ENCODE measurements at places on chromosomes 2 and 18.

DNA sequence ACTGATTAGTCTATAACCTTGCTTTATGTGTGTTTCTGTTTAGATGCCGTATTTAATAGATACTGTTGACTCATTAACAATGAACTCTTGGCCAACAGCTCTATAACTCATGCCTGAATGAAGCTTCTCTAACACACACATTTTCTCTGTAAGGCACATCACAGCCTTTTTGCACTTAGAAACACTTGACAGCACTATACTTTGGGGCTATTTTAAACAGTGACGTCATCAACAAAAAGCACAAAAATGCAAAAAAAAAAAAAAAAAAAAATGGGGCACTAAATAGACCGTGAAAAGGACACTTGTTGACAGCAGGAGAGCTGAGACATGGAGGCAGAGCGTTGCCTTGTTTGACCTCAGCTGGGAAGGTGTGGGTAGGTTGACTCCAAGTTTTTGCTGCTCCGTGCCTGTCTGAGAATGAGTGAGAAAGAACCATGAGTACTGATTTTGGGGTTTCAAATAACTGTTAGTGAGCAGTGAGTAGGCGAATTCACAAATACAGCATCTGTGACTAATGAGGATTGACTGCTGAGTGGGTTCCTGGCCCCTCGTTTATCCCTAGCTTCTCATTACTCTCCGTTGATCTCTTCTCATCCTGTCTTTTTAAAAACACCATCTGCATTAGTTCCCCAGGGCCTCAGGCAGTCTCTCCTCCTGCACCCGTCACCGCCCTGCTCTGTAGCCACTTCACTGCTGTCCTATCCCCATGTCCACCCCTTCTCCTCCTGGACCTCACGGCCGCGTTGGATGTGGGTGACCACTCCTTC is 24.4 kb downstream of the SPP2 start:
- no peak overlapping the region for H3K27ac ChIP-seq
- peaks cover 26% of the 10 kb centered on the region for H3K4me1 ChIP-seq
- no peaks in the 10 kb centered on the region for H3K36me3 ChIP-seq
- peak overlapping the region; percentile 3 for H3K4me3 ChIP-seq
- no peak for DNase-seq

- no peak overlapping the region for H3K4me3 ChIP-seq
- H3K27me3 ChIP-seq, result peaks cover 3% of the 10 kb centered on the region
- no peak overlapping the region for H3K27ac ChIP-seq
- H3K36me3 ChIP-seq, result no peaks in the 10 kb centered on the region
- no peaks in the 10 kb centered on the region for H3K4me1 ChIP-seq
- DNase-seq, result no peak
Observed at GRCh38 chr2:225841314-225841713, 441.8 kb downstream of the NYAP2 start.

DNA sequence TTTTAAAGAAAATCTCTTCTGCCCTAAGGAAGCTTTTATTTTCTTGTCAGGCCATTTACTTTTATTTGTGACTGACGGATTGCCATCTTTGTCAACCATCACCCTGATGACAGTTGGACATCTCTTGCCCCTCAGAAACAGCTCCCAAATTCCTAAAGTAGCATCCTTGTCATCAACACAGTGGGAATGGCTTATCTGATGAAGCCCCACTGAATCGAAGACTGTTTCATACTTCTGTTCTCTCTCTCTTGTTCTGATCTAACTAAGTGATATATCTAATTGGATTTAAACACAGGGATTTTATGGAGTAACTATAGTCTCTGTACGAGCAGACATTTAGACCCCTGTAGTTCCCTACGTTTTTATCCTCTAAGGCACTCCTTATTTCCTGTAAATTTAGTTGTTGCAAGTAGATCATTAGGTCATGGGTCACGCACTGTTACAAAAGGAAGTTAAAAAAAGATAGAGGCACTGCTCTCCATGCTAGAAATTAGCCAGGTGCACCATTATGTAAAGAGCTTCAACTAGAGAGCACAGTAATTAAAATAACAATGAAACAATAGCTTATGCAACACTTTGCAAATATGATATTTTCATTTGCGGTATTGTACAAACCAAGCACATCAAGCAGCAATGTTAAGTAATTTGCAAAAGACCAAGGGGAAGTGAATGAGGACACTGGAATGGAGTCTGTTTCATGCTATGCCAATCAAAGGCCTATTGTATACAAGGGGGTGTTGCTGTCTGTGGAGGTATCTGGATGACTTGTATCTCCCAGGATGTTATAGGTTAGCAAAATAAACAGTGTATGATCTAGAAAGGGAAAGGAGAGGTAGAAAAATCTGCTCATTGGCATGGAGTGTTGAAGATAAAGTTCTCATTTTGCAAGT is 284.7 kb downstream of the LRRTM1 start:
- DNase-seq, result no peak
- no peak overlapping the region for H3K27ac ChIP-seq
- H3K4me3 ChIP-seq, result no peak overlapping the region
- H3K36me3 ChIP-seq, result no peaks in the 10 kb centered on the region

DNA sequence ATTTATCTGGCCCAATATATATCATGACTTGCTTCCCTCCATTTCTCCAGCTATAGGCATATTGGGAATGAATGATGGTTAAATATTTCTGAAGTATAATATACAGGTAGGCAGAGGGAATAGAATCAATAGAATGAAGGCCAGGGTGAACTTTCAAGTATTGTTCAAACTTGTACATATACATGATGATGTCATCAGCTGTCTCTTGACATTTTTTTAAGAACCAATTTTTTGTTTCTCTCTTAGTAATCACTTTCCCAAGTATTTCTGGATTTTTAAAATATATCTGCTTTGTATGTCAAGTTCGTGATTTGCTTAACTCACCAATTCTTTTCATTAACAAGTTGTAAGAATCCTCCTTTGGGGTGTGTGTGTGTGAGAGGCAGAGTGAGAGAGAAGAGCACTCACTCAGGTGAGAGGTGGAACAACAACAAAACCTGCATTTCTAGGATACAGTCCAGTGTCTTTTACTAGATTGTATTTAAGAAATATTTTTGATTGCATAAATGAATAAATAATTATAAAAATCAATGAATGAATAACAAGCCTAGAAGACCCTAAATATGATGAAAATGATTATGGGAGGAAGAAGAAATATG is 1239.1 kb downstream of the LRP1B start:
- no peaks in the 10 kb centered on the region for H3K36me3 ChIP-seq
- no peak for DNase-seq
- H3K27ac ChIP-seq, result no peak overlapping the region
- H3K4me1 ChIP-seq, result no peaks in the 10 kb centered on the region
- no peak overlapping the region for H3K4me3 ChIP-seq

DNA sequence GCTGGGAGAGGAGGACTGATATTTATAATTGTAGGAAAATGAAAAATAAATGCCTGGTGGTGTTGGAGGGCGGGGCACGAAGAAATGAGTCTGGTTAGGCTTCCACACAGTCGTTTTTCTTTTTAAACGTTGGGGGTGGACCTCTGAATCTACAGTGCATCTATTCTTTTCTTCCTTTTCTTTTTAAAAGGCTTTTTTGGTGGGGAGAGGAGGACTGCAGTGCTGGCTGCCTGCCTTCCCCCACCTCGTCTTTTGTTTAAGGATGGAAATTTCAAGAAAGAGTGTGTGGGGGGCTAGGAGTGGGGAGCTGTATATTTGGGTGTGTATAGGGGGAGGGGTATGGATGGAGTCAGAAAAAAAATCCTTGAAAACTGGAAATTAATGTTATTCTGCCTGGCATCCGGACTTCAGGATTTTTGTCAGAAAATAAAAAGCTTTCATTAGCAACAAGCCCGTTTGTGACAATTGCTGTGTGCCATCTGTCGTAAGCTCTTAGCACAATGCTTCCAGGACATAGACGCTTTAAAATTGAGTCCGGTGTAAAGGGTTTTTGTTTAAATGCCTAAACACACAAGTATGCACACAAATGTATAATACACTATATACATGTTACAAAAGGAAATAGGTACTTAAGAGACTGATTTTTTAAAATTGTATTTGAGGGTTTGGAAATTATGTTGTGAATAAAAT is 1.1 kb downstream of the MAP2 start:
- peaks cover 31% of the 10 kb centered on the region for H3K4me1 ChIP-seq
- no peaks in the 10 kb centered on the region for H3K36me3 ChIP-seq
- H3K4me3 ChIP-seq, result peak overlapping the region; percentile 91
- DNase-seq, result no peak
- no peak overlapping the region for H3K27ac ChIP-seq
- peaks cover 29% of the 10 kb centered on the region for H3K27me3 ChIP-seq

GRCh38 chr2:226273440-226273839 is 526.2 kb downstream of the IRS1 start:
- H3K27ac ChIP-seq, result no peak overlapping the region
- no peaks in the 10 kb centered on the region for H3K36me3 ChIP-seq
- H3K27me3 ChIP-seq, result peaks cover 4% of the 10 kb centered on the region
- no peak for DNase-seq
- no peak overlapping the region for H3K4me3 ChIP-seq

DNA sequence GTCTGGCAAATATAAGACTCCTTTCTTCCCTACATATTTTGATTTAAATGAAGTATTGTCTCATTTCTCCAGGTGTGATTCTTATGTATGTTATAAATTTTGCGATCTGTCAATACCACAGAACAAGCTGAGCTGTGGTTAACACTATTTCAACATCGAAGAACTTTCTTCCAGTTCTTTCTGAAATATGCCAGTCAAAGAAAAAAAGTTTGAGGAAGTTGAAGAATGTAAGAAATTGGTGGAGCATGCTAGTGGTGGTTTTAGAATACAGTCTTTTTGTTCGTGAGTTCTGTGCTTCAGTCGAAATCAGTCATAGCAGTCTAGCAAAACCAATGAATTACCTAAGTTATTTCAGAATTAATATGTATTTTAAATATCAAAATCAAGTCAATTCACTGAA is 8.6 kb upstream of the COBLL1 start:
- H3K36me3 ChIP-seq, result no peaks in the 10 kb centered on the region
- no peaks in the 10 kb centered on the region for H3K4me1 ChIP-seq
- H3K4me3 ChIP-seq, result no peak overlapping the region
- H3K27ac ChIP-seq, result no peak overlapping the region
- H3K27me3 ChIP-seq, result peaks cover 5% of the 10 kb centered on the region

- DNase-seq, result no peak
- H3K4me1 ChIP-seq, result peaks cover 26% of the 10 kb centered on the region
- peaks cover 5% of the 10 kb centered on the region for H3K27me3 ChIP-seq
- peaks cover 24% of the 10 kb centered on the region for H3K36me3 ChIP-seq
- H3K4me3 ChIP-seq, result peak overlapping the region; percentile 95
- H3K27ac ChIP-seq, result no peak overlapping the region
Observed at GRCh38 chr2:38876407-38876806, 631 bp downstream of the MORN2 start.

GRCh38 chr2:28633746-28634145 is 117.9 kb upstream of the PPP1CB start:
- peaks cover 70% of the 10 kb centered on the region for H3K4me1 ChIP-seq
- no peak overlapping the region for H3K4me3 ChIP-seq
- H3K36me3 ChIP-seq, result no peaks in the 10 kb centered on the region
- no peak for DNase-seq
- peaks cover 5% of the 10 kb centered on the region for H3K27me3 ChIP-seq

DNA sequence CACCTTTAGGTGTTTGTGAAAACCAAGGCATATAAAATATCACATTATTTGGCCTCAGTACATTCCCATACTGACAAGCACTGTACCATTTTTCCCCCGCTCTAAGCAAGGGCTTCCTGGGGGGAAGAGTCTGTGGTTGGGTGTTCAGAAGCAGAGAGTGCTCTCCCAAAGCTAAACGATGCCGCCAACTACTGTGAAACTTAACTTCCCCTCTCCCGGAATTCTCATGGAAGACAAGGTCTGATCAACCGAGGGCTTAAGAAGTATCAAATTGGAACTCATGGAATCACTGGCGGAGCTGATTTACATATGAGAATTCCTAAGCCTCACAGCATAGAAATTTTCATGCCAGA is 433 bp upstream of the MFF start:
- peak overlapping the region; percentile 81 for H3K27ac ChIP-seq
- DNase-seq, result no peak
- peak overlapping the region; percentile 93 for H3K4me3 ChIP-seq
- peaks cover 39% of the 10 kb centered on the region for H3K4me1 ChIP-seq
- H3K36me3 ChIP-seq, result peaks cover 45% of the 10 kb centered on the region

- no peak for DNase-seq
- no peaks in the 10 kb centered on the region for H3K4me1 ChIP-seq
- no peak overlapping the region for H3K4me3 ChIP-seq
- H3K27me3 ChIP-seq, result peaks cover 47% of the 10 kb centered on the region
Observed at GRCh38 chr2:41827354-41827971, 220.4 kb upstream of the PKDCC start.

- H3K27me3 ChIP-seq, result peaks cover 2% of the 10 kb centered on the region
- no peak for DNase-seq
- peaks cover 18% of the 10 kb centered on the region for H3K4me1 ChIP-seq
- no peak overlapping the region for H3K27ac ChIP-seq
- no peak overlapping the region for H3K4me3 ChIP-seq
- no peaks in the 10 kb centered on the region for H3K36me3 ChIP-seq
Observed at GRCh38 chr18:62987859-62988258, 272.5 kb downstream of the PHLPP1 start.

DNA sequence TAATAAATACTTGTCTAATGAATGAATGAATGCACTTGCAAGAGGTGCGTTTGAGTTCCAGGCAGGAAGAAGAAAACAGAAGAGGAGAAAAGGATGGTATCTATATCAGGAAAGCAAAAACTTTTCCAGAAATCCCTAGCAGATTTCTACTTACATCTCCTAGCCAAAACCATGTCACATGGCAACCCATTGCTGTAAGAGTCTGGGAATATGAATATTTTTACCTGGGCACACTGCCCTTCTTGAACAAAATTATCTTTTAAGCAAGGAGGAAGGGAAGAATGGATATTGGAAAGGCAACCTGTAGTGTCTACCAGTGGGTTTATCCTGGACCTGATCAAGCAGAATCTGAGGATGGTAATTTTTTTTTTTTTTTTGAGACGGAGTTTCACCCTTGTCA is 44.2 kb upstream of the ASXL2 start:
- H3K36me3 ChIP-seq, result peaks cover 15% of the 10 kb centered on the region
- peaks cover 5% of the 10 kb centered on the region for H3K27me3 ChIP-seq
- H3K4me3 ChIP-seq, result no peak overlapping the region
- no peaks in the 10 kb centered on the region for H3K4me1 ChIP-seq
- no peak for DNase-seq

- H3K4me3 ChIP-seq, result no peak overlapping the region
- H3K36me3 ChIP-seq, result no peaks in the 10 kb centered on the region
- no peak overlapping the region for H3K27ac ChIP-seq
- H3K27me3 ChIP-seq, result peaks cover 10% of the 10 kb centered on the region
Observed at GRCh38 chr2:28546242-28546641, 50.4 kb downstream of the PLB1 start.

DNA sequence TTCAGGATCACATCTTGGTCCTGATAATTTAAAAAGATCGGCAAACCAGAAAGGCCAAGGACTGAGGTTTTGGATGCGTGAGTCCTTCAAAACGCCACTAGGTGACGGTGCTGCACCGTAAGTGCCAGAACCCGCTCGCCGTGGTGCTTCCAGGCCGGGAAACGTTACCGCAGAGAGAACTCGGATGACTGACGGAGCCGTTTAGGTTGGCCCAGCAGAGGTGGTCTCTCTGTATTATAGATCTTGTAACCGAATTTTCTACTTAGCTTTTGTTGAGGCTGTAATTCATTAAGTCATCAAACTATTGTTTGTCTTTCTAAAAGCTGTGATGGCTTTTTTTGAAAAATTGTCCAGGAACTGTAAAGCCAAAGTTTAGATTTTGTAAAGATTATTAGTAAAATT is 39.8 kb upstream of the ADCYAP1 start:
- H3K36me3 ChIP-seq, result no peaks in the 10 kb centered on the region
- H3K27me3 ChIP-seq, result peaks cover 29% of the 10 kb centered on the region
- no peaks in the 10 kb centered on the region for H3K4me1 ChIP-seq
- peak; percentile 77 for DNase-seq

Data from nephron progenitor cell (in vitro differentiated cells).